ENCODE measurements at places on chromosomes 6 and 20.

DNA sequence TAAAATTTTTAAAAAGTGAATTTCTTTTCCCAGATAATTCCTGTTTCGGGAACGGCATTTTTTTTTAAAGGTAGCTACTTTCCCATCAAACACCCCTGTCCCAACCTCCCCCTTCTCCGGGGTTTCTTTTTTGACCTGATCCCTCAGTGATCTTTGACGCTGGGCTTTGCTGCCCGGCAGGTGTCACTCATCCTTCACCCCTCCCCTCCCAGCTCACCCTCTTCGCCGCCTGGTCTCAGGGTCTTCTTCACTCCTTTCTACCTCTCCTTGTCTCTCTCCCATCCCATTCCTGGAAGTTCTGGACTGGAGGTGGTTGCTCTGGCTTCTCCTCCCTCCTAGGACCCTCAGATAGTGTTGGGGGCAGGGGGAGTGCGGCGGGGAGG lies 329 bp upstream of the GPR6 start:
- no peak for DNase-seq

- peak; percentile 37 for DNase-seq
Observed at GRCh38 chr6:111423055-111423633, 59.9 kb downstream of the REV3L start.

GRCh38 chr6:153392156-153392555 lies 261.1 kb upstream of the RGS17 start:
- no peak for DNase-seq

DNA sequence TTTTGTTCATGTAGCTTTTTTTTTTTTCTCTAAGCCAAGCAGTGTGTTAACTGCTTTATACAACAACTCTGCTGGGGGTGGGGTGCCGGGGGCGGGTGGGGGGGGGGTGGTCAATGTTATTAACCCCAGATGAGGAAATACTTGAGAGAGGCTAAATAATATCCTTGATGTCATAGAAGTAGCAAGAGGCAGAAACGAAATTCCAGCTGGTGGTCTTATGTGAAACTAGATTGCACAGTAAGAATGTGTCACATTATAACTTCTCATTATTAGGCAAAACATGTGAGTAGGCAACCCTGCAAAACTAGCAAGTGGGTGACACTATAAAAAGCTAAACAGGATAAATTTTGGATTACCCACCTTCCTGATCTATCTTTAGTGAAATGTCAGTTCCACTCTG lies 12.8 kb downstream of the MYLK4 start:
- DNase-seq, result no peak

- peak; percentile 67 for DNase-seq
Observed at GRCh38 chr6:117547688-117548621, 54.4 kb downstream of the GOPC start.

GRCh38 chr6:53593001-53593488 lies 48.1 kb upstream of the GCLC start:
- DNase-seq, result peak; percentile 64

DNA sequence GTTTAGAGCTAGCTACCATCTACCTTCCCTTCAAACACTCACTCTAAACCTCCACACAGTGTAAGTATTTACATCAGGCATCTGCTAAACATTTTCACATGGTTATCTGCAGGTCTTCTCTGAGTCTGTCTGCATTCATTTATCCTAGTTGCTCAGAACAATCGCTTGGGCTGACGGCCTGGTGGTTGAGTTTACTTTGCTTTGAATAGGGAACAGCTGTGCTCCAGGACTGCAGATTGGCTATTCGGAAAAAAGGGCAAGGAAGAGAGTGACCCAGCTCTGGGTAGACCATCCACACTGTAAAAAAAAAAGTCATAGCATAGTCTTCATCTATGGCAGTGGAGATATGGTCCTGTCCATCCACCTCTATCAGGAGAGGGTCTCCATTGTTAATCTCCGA lies 115.3 kb upstream of the ESR1 start:
- DNase-seq, result no peak

DNA sequence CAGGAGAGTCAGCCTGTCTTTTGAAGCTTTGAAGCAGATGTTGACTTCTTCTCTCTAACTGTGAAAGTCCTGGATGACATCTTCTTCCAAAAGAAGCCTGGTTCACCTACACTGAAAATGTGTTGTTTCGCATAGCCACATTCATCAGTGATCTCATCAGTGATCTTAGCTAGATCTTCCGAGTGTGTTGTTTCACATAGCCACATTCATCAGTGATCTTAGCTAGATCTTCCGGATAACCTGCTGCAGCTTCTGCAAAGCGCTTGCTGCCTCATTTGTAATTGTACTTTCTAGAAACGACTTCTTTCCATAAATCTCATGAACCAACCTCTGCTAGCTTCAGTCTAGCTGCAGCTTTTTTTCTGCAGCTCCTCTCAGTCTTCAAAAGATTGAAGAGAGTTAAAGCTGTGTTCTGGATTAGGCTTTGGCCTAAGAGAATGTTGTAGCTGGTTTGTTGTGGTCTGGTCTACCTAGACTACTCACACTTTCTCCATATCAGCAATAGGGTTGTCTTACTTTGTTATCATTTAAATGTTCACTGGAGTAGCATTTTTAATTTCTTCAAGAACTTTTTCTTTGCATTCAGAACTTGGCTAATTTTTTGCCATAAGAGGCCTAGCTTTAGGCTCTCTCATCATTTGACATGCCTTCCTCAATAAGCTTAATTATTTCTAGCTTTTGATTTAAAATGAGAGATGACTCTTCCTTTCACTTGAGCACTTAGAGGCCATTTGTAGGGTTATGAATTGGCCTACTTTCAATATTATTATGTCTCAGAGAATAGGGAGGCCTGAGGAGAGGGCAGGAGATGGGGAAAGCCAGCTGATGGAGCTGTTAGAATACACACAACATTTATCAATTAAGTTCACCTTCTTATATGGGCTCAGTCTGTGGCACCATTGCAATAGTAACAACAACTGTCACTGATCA lies 48.7 kb upstream of the EXOC2 start:
- no peak for DNase-seq

DNA sequence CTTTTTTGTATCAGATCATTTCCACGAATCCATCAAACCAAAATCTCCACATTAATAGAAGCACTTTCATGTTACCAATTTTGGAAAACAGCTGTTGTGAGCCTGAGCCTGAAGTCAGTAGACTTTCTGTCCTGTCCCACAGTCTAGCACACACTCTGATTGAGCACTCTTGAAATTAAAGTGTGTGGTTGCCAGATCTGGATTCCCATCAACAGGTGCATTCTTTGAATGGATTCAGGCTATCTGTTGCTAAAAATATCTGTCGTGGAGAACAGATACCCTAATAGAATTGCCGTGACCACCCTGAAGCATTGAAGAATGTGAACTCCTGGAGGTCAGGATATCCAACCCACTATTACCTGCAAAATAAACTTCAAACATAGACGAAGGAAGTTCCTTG lies 73.3 kb downstream of the TFAP2A start:
- DNase-seq, result no peak

DNA sequence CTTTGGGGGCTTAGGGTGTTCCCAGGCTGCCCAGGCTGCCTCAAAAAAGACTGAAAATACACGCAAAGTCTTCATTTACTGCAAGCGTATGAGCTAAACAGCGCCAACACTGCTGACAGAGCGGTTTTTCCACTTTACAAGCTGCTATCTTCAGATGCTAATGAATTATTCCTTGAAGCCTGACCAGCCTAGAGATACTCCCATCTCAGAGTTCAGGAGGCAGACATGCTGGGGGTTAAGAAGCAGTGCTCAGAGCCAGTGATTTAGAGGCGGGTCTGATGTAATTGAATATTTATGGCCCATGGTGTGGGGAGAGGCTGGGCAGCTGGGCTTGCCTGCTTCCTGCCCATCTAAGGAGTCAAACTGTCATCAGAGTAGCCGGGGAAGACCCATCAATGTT lies 241.4 kb downstream of the SLC24A3 start:
- DNase-seq, result no peak

GRCh38 chr20:56860413-56860812 lies 231.3 kb downstream of the TFAP2C start:
- DNase-seq, result no peak

DNA sequence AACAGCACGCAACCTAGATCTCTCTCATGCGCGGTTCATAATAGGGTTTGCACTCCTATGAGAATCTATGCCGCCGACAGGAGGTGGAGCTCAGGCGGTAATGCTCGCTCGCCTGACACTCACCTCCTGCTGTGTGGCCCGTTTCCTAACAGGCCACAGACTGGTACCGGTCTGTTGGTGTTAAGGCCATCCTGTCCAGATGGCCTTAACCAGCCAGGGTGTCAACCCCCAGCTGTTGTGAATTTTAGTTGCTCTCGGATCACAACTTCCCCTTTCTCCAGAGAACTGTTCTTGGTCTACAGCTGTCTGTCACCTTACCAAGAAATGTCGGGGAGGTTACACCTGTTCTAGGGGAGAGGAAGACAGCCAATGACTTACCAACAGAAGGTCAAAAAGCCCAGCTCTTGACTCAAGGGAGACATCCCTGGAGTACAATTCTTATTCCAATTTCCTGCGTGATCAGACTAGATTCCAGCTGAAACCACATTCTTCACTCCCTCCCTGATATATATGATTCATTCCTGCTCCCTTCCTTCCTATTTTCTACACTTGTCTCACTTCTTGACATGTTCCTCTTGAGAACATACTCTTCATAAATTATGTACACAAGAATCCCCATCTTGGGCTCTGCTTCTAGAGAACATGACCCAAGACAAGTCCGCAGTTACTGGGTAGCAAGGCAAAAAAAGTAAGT lies 23.1 kb upstream of the DNAAF9 start:
- peak; percentile 5 for DNase-seq

DNA sequence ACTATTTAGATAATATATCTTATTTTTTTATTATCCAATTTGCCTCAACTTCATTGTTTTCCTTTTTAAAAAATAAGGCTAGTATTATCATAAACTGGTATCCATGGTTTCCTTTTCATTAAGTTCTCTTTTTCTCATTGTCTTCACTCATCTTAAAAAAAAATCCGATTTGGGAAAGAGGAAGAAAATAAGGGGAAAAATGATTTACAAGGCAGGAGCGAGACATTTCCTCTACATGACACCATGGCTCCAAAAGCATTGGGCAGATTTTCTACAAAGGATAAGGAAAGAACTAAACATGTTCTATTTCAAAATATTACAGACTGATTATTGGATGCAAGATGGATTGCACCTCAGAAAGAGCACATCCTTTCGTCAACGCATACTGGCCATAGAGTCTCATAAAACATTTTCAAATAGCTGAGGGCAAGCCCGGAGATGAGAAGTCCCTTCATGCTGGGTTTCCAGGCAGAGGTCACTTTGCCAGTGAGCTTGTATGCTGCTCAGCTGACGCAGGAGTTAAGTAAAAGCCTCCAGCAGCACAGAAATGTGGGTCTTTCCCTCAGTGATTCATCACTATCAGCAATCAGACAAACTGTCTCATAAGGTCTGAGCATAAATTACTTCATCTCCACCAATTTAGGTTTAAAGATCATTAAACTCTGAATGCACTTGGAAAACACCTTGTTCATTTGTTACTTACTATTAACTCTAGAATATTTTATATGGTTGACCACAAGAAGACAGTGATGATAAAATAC lies 129.0 kb upstream of the TNFAIP3 start:
- DNase-seq, result peak; percentile 34

DNA sequence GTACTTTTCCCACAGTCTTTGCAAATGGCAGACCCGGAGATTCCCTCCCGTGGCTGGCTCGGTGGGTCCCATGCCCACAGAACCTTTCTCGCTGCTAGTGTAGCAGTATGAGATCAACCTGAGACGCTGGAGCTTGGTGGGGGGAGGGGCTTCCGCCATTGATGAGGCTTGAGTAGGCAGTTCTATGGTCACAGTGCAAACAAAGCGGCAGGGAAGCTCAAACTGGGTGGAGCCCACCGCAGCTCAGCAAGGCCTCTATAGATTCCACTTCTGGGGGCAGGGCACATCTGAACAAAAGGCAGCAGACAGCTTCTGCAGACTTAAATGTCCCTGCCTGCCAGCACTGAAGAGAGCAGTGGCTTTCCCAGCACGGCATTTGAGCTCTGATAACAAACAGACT lies 186.0 kb upstream of the KCNK16 start:
- DNase-seq, result no peak

- DNase-seq, result no peak
Observed at GRCh38 chr6:90372885-90373284, 76.2 kb upstream of the BACH2 start.

DNA sequence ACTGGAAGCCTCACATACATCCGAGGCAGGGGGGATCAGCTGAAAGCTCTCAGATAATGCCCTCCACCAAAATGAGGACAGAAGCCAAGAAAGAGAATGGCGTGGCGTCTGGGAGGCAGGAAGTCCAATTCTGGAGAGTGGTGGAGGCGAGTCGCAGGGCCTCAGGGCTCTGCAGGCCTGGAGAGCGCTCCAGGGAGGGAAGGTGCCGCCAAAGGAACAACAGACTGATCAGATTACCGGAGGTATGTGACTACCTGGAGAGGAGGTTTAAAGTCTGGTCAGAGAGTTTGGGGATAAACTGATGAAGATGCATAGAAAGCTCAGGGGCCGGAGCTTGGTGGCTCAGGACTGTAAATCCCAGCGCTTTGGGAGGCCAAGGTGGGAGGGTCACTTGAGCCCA lies 11.2 kb upstream of the IP6K3 start:
- DNase-seq, result no peak

- DNase-seq, result peak; percentile 19
Observed at GRCh38 chr20:15674253-15675060, 898.8 kb downstream of the KIF16B start.

- DNase-seq, result no peak
Observed at GRCh38 chr6:21074484-21074883, 519.1 kb upstream of the SOX4 start.

GRCh38 chr20:11520596-11520995 lies 397.1 kb upstream of the BTBD3 start:
- peak; percentile 33 for DNase-seq

DNA sequence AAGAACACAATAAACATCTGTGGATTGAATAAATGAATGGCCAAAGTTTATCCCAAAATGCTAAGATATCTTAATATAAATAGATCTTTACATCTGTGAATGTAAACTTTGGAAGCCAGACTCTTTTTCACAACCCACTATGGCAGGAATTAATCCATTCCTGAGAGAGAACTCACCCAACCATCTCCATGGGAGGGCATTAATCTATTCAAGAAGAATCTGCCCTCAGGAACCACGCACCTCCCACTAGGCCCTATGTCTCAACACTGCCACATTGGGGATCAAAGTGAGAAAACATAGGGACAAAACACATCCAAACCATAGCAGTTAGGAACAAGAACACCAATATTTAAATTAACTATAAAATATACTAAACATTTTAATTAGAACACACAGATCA lies 3.4 kb downstream of the UBE3D start:
- peak; percentile 88 for DNase-seq

- peak; percentile 19 for DNase-seq
Observed at GRCh38 chr6:151675746-151676459, 131.6 kb upstream of the ESR1 start.

GRCh38 chr6:44260451-44261297 lies 3.3 kb upstream of the SLC35B2 start:
- no peak for DNase-seq

DNA sequence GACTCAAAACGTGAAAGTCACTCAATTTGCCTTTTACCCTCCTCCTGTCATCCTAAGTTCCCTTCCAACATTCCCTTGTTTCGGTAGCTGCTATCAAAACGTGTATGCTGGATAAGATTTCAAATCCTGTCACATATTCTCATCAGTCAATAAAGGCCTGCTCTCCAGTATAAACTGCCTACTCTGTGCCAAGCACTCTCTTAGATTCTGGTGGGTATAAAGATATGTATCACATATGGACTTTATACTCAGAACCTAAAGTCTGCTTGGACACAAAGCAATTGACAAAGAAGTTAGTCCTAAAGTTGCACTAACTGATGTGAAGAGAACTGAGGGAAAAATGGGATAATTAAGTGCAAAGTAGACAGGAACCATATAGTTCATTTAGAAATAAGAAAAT lies 476.6 kb upstream of the MARCKS start:
- no peak for DNase-seq
